Uterine smooth muscle cell (primary cell): ENCODE measurements at places on chromosomes 4 and X. TPM values are rescaled to one million over a fixed set of nuclear protein-coding genes. Genes with fewer than 3 reads are reported as not detected.

Gene OTUD6A
- under 0.01 TPM in 1 of 2 replicates, not detected in the other for total RNA-seq

Gene MTMR8
- 0.11 and 0.37 TPM in 2 replicates for total RNA-seq

Gene PDGFRA
- total RNA-seq: 152 and 220 TPM in 2 replicates

Gene AWAT2
- total RNA-seq: not detected in 2 replicates

Gene MAD2L1
- total RNA-seq: 11.7 and 39.3 TPM in 2 replicates

Gene GUCY1A1
- 0.11 and 0.25 TPM in 2 replicates for total RNA-seq

Gene LPAR4
- 0.12 and 0.22 TPM in 2 replicates for total RNA-seq

Gene PRDX4
- total RNA-seq: 148 and 208 TPM in 2 replicates

Gene ATOH1
- not detected in 2 replicates for total RNA-seq

Gene ABLIM2
- 0.25 TPM in 1 of 2 replicates, not detected in the other for total RNA-seq
